RPMI7951 (cell line): ENCODE measurements at places on chromosomes 12 and 14. TPM values are rescaled to one million over a fixed set of nuclear protein-coding genes. Genes with fewer than 3 reads are reported as not detected.

The KLHL33 gene
- total RNA-seq, result not detected in 2 replicates

The DACT1 gene
- total RNA-seq, result 22.2 and 23.1 TPM in 2 replicates

The GDF3 gene
- total RNA-seq, result not detected in 2 replicates

The RND1 gene
- 0.29 TPM in 1 of 2 replicates, not detected in the other for total RNA-seq

The HRK gene
- total RNA-seq, result not detected in 2 replicates

The SCARB1 gene
- 13.9 and 15.3 TPM in 2 replicates for total RNA-seq

The TAS2R43 gene
- 0.36 and 0.39 TPM in 2 replicates for total RNA-seq

The SRGAP1 gene
- total RNA-seq, result 2.3 and 4.0 TPM in 2 replicates

- no peak for DNase-seq
These were observed 21.4 kb upstream of the ANKRD9 start for GRCh38 chr14:102530828-102531478.

DNA sequence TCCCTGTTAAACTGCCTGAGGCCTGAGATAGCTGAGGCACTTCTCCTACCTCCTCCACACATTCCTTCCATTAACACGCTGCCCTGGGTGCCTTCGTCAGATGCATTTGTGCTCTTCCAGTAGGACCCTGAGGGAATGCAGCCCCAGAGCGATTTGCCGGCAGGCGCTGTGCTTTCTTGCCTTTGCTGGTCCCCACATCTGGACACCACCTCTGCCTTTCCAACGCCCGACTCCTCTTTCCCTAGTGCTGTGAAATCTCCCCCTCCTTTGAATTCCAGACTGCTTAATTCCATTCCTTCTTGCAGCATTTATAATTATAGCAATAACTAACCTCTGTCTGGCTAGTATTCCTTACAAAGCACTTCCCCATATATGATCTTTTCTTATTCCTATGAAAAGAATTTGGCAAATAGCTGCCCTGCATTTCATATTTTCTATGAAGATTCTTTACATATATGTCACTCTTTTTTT is 88.4 kb downstream of the C12orf75 start:
- peak; percentile 80 for DNase-seq

DNA sequence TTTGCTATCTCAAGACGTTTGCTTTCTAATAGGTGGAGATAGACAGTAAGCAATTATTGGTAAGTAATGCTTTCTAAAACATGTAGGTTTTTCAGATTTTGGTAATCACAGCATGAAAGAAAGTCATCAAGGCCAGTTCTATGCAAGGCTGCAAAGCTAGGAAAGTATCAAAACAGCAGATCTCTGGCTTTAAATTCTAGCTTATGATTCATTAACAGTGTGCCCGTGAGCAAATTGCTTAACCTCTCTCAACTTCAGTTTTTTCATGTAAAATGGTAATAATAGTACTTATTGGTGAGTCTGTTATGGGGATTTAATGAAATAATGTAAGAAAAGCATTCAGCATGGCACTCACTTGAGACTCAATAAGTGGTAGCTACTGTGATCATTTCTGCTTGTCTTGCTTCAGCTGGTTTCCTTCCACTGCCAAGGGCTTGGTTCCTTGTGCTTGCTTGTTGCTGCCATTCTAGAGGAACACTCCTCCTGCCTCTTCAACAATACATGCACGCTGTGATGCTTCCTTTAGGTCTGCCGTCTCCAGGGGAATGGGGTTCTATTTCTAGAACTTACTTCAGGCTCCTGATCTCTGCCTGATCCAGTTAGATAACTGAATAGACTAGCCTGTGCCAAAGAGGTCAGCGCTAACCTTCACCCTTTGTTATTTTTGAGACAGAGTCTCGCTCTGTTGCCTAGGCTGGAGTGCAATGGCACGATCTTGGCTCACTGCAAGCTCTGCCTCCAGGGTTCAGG is 88.4 kb downstream of the CAND1 start:
- DNase-seq, result no peak

- DNase-seq, result no peak
These were observed 85.7 kb downstream of the MYRFL start for GRCh38 chr12:69910694-69911093.

DNA sequence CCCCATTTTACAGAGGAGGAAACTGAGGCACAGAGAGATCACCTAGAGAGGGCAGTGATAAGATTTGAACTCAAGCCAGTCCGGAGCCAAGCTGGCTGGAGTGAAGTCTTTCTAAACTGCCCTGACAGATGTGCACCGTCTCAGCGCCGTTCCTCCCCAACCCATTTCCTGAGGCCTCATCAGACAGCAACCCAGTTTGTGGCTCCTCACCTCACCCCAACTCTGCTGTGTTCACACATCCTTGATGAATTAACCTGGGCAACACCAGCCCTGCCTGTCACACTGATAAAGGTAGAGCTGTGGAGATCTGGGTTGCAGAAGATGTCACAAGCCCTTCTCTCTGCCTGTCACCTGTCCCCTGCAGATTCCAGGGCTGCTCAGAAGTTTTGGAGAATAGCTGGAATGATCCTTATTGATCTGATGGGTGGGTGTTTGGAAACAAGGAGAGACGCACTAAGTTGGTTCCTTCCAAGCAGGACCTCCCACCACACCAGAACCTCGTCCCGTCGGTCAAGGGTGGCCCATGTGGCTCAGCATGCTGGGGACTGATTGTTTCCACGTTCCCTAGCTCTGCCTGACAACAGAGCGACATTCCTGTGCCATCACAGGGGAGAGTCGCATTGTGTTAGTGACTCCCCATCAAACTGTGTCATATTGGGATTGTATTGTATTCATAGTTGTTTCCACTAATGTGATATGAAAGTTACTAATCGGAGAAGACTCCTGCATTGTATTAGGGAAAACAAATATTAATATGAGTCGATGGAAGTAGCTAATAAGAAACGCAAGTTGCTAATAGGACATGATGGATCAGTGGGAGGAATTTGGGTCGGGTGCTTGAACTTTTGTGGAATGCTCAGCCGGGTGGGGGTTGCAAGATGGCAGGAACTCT is 200.6 kb downstream of the PHETA1 start:
- no peak for DNase-seq

DNA sequence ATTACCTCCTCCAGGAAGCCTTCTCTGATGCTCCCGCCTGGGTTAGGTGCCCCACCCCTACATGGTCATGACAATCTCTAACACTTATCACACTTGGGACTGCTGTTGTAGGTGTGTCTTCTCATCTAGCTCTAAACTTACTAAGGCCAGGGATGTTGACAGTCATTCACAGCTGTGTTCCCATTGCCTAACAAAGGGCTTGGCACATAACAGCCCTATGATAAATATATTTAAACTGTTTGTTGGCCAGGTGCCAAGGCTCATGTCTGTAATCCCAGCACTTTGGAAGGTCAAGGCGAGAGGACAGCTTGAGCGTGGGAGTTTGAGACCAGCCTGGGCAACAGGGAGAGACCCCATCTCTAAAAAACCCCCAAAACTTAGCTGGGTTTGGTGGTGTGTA is 98.8 kb upstream of the RGS6 start:
- DNase-seq, result no peak

GRCh38 chr12:56017181-56017580 is 3.7 kb upstream of the IKZF4 start:
- no peak for DNase-seq

GRCh38 chr14:28599191-28599590 is 167.4 kb upstream of the FOXG1 start:
- DNase-seq, result no peak

- DNase-seq, result no peak
These were observed 17.2 kb upstream of the HECTD1 start for GRCh38 chr14:31224808-31225207.

GRCh38 chr14:97224016-97224415 is 426.8 kb downstream of the VRK1 start:
- no peak for DNase-seq

- DNase-seq, result no peak
These were observed 108.4 kb upstream of the EGLN3 start for GRCh38 chr14:34059037-34059924.

DNA sequence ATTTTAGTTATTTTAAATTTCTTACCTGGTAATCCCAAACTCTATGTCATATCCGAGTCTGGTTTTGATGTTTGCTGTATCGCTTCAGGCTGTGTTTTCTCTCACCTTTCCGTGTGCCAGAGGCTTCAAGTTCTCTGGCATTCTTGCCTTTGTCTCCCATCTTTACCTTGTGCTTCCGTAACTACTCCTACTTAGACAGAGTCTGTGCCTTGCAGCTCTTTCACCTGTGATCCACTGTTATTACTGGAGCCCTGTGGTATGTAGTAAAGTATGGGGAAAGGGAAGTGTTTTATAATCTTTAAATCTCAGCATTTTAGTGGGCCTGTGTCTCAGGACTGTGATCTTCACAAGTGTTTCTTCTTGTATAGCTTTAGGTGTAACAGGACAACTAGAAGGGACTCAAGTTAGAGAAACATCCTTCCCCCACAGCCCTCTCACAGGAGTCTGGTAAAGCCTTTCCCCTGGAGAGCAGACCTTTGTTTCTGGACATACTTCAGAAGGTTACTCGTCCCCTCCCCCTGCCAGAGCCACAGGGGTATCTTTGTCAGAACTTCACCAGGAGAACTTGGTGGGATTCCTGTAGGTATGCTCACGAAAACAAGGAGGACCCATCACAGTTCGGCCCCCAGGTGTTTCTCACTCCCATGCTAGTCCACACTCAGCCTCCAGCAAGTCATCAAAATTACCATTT is 11.1 kb downstream of the IFNG start:
- no peak for DNase-seq

GRCh38 chr14:68981539-68981976 is 2.5 kb upstream of the ACTN1 start:
- DNase-seq, result no peak

GRCh38 chr14:85471744-85472143 is 58.2 kb upstream of the FLRT2 start:
- DNase-seq, result peak; percentile 87

- no peak for DNase-seq
These were observed 64.0 kb downstream of the MON2 start for GRCh38 chr12:62530596-62530995.

DNA sequence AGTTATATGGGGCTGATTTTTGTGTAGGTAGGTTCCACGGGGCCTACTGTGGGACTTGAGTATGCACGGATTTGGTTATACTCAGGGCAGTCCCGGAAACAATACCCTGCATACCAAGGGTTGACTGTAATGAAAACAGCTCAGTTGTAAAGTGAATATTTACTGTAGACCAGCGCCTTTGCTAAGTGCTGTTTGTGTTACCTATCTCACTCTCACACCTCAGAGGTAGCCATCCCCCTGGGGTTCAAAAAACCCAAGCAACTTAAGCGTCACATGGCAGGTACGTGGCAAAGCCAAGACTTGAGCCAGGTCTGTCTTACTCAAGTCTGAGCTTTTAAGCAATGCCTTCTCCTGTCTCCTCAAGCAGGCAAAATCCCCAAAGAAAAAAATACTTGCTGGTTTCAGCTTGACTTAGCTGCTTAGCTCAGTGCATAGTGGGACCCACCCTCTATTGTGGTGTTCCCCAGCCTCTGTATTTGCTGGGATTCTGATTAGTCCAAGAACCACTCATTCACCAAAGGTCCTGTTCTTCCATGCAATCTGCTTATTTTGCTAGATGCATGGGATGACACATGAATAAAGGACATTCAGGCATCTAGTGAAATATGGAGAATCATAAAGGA is 34.2 kb upstream of the STRN3 start:
- DNase-seq, result no peak

DNA sequence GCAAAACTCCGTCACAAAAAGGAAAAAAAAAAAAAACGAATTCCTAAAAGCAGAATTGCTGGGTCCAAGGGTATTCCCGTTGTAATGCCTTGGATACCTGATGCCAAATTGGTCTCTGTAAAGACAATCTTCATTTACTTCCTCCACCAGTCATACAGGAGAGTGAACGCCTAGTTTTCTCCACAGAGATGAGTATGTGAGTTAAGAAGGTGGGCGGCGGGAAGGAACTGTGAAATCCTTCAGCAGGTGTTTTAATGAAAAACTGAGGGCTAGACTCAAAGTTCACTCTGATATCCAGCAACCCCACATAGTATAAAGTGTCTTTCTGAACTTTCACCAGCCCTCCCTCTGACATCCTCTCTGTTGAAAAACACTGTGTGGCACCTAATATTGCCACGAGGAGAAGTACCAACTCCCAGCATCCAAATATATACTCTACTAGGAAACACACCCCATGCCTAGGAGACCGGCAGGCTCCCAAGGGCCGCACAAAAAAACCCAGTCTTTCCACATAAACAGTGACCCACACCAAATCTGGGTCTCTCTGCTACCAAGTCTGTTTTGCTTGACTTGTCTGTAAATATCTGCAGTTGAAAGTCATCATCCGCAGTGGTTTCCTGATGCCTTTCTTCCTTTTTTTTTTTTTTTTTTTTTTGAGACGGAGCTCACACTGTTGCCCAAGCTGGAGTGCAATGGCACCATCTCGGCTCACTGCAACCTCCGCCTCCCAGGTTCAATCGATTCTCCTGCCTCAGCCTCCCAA is 30.3 kb upstream of the FOXN3 start:
- no peak for DNase-seq

GRCh38 chr12:91349476-91349875 is 166.9 kb upstream of the DCN start:
- no peak for DNase-seq

DNA sequence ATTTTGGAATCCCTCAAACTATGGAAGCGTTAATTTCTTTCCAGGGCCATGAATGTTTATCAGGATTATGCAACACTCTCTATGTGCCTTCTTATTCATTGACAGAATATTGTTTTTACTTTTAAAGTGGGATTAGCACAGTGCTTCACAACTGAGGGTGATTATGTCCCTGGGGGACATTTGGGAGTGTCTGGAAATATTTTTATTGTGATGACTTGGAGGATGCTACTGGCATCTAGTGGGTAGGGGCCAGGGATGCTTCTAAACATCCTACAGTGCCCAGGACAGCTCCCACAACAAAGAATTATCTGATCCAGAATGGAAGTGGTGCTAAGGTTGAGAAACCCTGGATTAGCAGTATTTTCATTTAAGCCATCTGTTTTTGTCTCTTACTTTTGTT is 338.5 kb upstream of the SOX5 start:
- no peak for DNase-seq

GRCh38 chr14:39451811-39452210 is 19.6 kb upstream of the FBXO33 start:
- DNase-seq, result no peak

DNA sequence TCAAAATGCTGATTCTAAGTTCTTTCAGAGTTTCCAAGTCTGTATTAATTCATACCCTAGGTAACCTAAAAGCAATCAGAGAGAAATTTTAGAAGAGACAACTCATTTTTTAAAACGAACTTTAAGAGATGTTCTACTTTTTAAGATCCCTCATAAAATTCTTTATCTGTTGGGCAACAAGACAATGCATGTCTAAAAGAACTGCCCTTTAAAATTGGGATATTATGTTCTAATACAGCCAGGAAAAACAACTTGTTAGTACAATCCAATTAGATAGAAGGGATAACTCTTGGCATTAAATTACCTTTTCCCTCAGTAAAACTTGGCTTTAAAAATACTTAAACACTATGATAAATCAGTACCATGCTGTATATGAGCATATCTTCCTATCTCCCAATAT is 15.6 kb downstream of the DICER1 start:
- DNase-seq, result no peak

- DNase-seq, result no peak
These were observed 173.3 kb downstream of the ANO2 start for GRCh38 chr12:5771756-5772155.
